ENCODE measurements at places on chromosomes 4 and X. TPM values are rescaled to one million over a fixed set of nuclear protein-coding genes. Genes with fewer than 3 reads are reported as not detected.

PIGA gene
- 8.2 TPM for total RNA-seq

ZMAT1 gene
- total RNA-seq = 4.7 TPM

SPIN2A gene
- total RNA-seq = 2.3 TPM

CSAG2 gene
- not detected for total RNA-seq

CACNA1F gene
- not detected for total RNA-seq

VCX gene
- not detected for total RNA-seq

All from chondrocyte (in vitro differentiated cells).